ENCODE measurements at places on chromosomes 5 and 9.

- DNase-seq = no peak
Observed at GRCh38 chr5:90551376-90551775, 7.2 kb upstream of the ADGRV1 start.

DNA sequence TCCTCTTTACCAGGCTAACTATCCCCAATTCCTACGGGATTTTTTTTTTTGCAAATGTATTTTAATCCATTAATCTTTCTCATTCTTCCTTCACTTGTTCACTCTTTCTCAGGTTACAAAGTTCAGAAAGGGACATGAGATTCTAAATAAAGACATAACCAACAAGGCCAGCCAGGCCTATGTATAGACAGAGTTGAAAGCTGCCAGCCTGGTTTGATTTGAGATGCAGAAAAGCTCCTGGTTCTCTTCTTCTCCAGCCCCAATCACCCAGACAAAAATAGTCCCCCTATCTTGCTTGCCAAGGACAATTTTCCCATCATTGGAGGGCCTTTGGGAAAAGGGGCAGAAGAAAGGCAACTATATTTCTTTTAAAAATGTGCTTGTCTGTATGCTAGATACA is 398.8 kb downstream of the NFIB start:
- no peak for DNase-seq

GRCh38 chr5:176678584-176678983 is 31.3 kb downstream of the TSPAN17 start:
- DNase-seq = no peak

- peak; percentile 5 for DNase-seq
Observed at GRCh38 chr9:73995836-73996235, 501.3 kb upstream of the RORB start.

DNA sequence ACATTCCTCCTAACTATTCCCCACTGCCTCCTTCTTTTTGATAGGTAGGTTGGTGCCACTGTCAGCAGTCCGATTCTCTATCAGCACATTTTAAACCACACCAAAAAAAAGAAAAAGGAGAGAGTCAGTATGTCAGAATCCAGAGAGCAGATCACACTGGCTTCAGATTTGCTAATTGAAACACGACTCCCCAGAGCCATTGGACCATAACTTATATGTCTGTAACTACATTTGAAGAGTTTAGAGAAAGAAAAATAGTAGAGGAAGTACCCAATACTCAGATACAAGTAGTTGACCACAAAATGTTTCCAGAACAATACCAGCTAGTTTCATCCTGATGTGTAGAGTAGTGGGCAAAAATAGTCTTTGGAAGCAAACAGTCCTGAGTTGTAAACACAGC is 216.6 kb downstream of the NR2F1-AS1 start:
- no peak for DNase-seq

GRCh38 chr5:88230546-88231066 is 38.0 kb downstream of the TMEM161B start:
- no peak for DNase-seq

DNA sequence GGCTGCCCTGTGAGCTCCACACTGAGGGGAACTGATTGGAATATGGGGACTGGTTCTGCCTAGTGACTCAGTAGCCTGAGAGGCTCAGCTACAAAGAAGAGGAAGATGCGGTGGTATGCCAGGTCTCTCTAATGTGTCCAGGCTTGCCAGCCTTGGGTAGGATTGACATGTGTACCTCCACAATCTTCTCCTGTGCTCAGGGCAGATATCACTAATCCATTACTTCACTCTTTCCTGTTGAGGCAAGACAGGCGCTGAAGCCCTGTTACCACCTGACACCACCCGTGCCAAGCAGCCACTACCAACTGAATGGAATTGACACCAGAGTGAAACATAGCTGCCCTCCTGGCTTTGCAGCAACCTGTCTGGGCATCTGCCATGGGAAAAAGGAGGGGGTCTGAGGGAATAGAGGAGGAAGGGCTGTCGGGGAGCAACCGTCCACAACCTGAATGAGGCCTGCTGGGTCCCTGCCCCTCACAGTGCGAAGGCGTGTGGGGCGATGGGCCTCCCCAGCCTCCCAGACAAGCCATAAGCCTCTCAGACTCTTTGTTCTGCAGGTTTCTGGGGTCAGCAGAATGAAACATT is 114.7 kb upstream of the CXCL14 start:
- DNase-seq = no peak

GRCh38 chr5:107993341-107993740 is 322.6 kb upstream of the EFNA5 start:
- DNase-seq = no peak

DNA sequence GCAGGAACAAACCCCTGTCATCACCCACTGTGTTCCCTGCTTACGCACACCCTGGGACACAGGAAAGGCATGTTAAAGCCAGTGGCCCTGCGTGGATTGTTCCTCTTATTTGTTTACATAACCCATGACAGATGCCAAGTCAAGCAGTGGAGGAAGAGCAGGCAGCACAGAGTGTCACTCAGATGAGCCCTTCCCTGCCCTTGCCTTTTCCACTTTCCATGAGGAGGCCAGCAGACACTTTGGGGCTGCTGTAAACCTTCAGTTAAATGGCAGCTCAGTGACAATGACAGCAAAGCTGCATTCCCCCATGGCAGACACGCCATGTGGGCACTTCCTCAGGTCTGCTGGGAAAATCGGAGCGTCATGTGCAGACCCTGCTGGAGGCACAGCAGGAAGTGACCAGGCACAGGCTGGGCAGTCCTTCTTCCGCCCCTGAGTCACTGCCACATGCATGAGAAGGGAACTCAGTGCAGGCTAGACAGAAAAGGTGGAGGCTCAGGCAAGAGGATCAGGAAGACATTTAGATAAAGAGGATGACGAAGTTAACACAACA is 216.8 kb upstream of the PIK3R1 start:
- DNase-seq = no peak

- no peak for DNase-seq
Observed at GRCh38 chr5:31807789-31808540, 169.0 kb downstream of the PDZD2 start.
